ENCODE measurements at places on chromosomes 1 and 21. TPM values are rescaled to one million over a fixed set of nuclear protein-coding genes. Genes with fewer than 3 reads are reported as not detected.

Gene ATG4C
- total RNA-seq: 16.2 TPM

Gene LRRN2
- not detected for total RNA-seq

Gene PGLYRP4
- total RNA-seq: not detected

Gene TTC39A
- 0.11 TPM for total RNA-seq

Gene OR2T11
- not detected for total RNA-seq

Gene PI4KB
- total RNA-seq: 53.0 TPM

Gene LCE3E
- not detected for total RNA-seq

All from activated CD4-positive, alpha-beta T cell treated with anti-CD3 and anti-CD28 coated beads for 36 hours (primary cell).